T-helper 9 cell (primary cell): ENCODE measurements at places on chromosomes 11 and 22.

GRCh38 chr11:68757711-68758110, 6.4 kb upstream of the TESMIN start:
- no peak for DNase-seq

- DNase-seq = no peak
Measured at GRCh38 chr11:66981976-66982578, 7.0 kb downstream of the C11orf86 start.

- no peak for DNase-seq
Measured at GRCh38 chr11:44255406-44256071, 54.4 kb downstream of the ALX4 start.

DNA sequence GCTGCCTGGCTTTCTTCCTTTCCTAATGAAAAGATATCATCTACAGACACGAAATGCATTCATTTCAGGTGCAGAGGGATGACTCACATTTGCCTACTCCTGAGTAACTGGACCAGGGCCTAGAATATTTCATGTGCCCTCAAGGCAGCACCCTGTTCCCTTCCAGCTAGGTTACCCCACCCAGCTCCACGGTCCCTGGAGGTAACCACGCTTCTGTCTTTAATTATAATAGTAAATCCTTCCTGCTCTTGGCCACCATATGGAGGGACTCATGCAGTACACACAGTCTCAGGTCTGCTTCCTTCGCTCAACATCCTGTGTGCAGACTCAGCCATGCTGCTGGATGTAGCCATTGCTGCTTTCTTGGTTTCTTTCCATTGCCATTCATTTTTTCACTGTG, 22.3 kb downstream of the DHCR7 start:
- no peak for DNase-seq

- DNase-seq = no peak
Measured at GRCh38 chr22:37515901-37516300, 3.3 kb downstream of the CARD10 start.

- no peak for DNase-seq
Measured at GRCh38 chr22:43622886-43623285, 189.2 kb downstream of the EFCAB6 start.

DNA sequence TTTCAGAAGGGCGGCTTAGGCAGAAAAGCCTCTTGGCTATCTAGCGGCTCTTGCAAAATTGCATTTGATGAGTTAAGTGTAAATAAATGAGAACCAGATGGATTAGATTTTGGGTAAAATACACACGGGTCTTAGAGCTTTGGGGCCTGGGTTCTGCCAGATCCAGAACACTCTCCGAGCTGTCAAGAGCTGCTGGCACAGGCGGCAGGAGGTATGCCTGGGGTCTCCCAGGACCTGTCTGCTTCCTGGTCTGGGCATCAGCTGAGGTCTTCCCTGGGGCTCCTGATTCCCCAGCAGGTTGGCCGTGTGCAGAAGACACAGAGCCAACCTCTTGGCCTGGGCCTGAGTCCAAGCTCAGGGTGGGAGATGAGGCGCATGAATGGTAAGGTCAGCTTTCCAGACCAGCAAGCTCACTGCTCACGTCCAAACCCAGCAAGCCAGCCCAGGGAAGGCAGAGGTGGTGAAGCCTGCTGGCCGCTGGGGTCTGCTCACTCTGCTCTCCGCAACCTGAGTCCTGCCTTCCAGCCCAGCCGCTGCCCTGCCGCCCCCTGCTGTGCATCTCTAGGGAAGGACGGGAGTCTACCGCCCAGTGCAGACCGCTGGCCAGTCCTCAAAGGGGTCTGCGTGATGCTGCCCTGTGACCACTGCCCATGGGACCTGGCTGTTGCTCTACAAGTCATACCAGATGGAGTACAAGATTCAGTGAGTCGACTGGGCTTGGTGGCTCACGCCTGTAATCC, 44.9 kb downstream of the SCUBE1 start:
- DNase-seq = no peak

GRCh38 chr22:20604092-20604747, 96.8 kb downstream of the MED15 start:
- DNase-seq = no peak
